EH (cell line): ENCODE measurements at places on chromosomes 4 and X.

- DNase-seq = no peak
Measured at GRCh38 chr4:6825403-6825802, 42.9 kb downstream of the KIAA0232 start.

- DNase-seq = no peak
Measured at GRCh38 chr4:53120778-53121177, 245.1 kb downstream of the SCFD2 start.

DNA sequence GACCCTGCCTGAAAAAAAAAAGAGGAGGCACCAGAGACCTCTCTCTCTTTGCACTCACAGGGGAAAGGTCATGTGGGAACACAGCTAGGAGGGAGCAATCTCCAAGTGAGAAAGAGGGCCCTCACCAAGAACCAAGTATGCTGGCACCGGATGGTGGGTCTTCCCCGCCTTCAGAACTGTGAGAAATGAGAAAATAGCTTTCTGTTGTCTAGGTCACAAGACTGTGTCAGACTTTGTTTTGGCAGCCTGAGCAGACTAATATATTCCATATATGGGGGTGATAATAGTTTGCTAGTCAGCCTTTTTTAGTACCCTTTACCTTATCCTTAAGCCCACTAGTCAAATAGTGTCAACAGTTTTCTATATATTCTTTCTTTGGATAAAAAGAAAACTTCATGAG is 193.0 kb downstream of the TRIML1 start:
- DNase-seq = no peak

DNA sequence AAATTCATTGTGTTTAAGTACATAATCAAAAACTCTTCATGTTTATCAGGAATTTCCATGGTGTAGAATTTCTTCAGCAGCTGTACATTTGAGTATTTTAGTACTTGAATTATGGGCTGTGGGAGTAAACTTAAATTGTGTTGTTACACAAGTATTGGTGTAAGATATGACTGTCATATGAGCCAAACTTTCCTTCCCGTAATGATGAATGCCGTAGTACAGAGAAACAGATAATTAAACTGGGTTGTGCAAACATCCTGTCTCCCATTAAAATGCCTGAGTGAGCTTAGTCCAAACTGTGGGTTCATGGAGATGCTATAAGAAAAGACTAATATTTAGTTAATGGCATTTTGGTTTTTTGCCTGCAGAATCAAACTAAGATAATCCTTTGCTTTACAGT is 159.2 kb downstream of the SLC4A4 start:
- DNase-seq = peak; percentile 81

- no peak for DNase-seq
Measured at GRCh38 chr4:94722270-94722669, 35.5 kb upstream of the BMPR1B start.
